ENCODE measurements at places on chromosomes 4 and X.

- no peak for DNase-seq
Observed at GRCh38 chr4:76420762-76421581, at the start of gene CCDC158. Gene CCDC158 (minus strand): TSS chr4:76421141. CDS start chr4:76403207, 17,934 bp downstream.

GRCh38 chr4:150155391-150155790 is 77.1 kb downstream of the DCLK2 start:
- DNase-seq: no peak

GRCh38 chr4:8310306-8310705 is 40.8 kb downstream of the HTRA3 start:
- DNase-seq: no peak

GRCh38 chr4:94826206-94826605 is 68.5 kb downstream of the BMPR1B start:
- DNase-seq: no peak

- no peak for DNase-seq
Observed at GRCh38 chr4:150673793-150674192, 91.8 kb downstream of the MAB21L2 start.
